Natural killer cell treated with Interleukin-12 subunit alpha and Interleukin-12 subunit beta and Interleukin-15 and Interleukin-18, amount 100 ng/mL, for 72 hours (primary cell): ENCODE measurements at places on chromosomes 1 and 21. TPM values are rescaled to one million over a fixed set of nuclear protein-coding genes. Genes with fewer than 3 reads are reported as not detected.

Gene DNM3
- 1.5 TPM for total RNA-seq

Gene ARHGEF16
- total RNA-seq = not detected

Gene RAP1GAP
- total RNA-seq = 0.19 TPM

Gene RERE
- total RNA-seq = 38.2 TPM

Gene GBP3
- total RNA-seq = 88.6 TPM

DNA sequence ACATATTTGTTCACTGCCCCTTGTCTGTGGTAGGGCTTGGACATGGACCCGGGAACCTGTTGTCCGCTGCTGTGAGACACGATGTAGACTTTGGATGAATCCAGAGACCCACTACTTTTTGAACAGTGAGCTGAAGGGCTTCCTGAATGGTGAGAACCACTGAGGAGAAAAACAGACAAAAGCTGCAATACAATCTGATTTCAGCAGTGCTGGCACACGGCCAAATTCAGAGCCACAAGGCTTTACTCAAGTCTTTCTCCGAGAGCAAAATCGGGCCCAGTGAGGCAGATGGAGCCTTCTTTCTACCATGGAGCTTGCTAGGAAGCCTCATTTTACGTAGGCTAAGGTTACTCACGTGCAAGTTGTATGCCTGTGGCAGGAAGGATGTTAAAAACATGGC lies 197.6 kb downstream of the SIPA1L2 start:
- no peaks in the 10 kb centered on the region for H3K4me1 ChIP-seq
- no peak overlapping the region for H3K27ac ChIP-seq
- no peak overlapping the region for H3K4me3 ChIP-seq
- no peak for DNase-seq

- no peak for DNase-seq
- H3K27ac ChIP-seq = no peak overlapping the region
- peaks cover 4% of the 10 kb centered on the region for H3K27me3 ChIP-seq
- peaks cover 5% of the 10 kb centered on the region for H3K4me1 ChIP-seq
Observed at GRCh38 chr1:173062150-173062938, 11.6 kb upstream of the TNFSF18 start.

DNA sequence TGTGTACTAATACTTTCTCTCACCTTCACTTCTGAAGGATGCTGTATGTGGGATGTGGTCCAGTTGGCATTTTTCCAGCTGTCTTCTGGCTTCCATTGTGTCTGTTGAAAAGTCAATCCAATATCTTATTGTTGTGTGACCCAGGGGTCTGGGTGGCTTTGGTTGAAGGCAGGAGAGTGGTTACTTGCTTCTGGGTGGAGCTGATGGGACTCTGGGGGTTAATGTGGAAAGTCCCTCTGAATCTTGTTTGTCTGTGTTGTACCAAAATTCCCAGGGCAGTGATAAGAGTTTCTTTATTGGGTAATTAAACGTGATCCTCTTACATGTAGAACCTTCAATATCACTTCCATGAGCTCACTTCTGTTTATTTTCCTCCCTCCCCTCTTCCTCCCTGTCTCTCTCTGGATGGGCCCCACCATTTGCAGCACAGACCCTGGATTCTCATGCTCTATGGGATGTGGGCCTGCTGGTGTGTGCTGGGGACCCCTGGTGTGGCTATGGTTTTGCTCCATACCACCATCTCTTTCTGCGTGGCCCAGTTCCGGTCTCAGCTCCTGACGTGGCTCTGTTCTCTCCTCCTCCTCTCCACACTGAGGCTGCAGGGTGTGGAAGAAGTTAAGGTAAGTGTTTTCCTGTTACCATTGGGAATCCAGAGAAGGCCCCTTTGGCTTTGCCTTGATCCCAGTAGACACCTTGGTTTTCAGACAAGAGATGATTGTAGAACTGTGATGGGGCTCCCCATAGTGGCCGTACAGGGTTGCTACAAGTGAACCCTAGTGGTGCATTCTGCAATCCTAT lies 71.5 kb downstream of the HHAT start:
- H3K36me3 ChIP-seq = no peaks in the 10 kb centered on the region
- H3K4me1 ChIP-seq = peaks cover 8% of the 10 kb centered on the region
- no peaks in the 10 kb centered on the region for H3K27me3 ChIP-seq
- no peak overlapping the region for H3K4me3 ChIP-seq
- H3K27ac ChIP-seq = peak overlapping the region; percentile 36

- H3K27ac ChIP-seq = peak overlapping the region; percentile 64
- no peaks in the 10 kb centered on the region for H3K36me3 ChIP-seq
- H3K4me3 ChIP-seq = no peak overlapping the region
- peaks cover 2% of the 10 kb centered on the region for H3K27me3 ChIP-seq
- peaks cover 12% of the 10 kb centered on the region for H3K4me1 ChIP-seq
Observed at GRCh38 chr1:117572546-117572945, 33.3 kb upstream of the TENT5C start.

DNA sequence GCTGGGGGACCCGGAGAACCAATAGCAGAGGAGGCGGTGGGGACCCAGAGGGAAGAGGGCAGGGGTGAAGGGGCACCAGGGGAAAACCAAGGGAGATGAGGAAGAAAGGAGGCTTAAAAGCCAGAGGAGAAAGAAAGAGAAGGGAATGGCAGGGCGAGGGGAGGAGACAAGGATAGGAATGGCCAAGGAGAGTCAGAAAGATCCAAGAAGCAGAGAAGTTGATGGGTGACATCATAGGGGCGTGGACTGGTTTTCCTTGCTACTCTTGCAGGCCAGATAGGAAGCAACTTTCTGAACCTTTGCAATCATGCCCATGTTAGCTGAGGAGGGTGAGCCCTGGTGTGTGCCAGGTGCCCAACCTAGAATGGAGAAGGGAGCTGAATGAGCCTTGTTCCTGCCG lies 5.4 kb downstream of the NPR1 start:
- no peak overlapping the region for H3K4me3 ChIP-seq
- no peaks in the 10 kb centered on the region for H3K36me3 ChIP-seq
- peaks cover 10% of the 10 kb centered on the region for H3K4me1 ChIP-seq

DNA sequence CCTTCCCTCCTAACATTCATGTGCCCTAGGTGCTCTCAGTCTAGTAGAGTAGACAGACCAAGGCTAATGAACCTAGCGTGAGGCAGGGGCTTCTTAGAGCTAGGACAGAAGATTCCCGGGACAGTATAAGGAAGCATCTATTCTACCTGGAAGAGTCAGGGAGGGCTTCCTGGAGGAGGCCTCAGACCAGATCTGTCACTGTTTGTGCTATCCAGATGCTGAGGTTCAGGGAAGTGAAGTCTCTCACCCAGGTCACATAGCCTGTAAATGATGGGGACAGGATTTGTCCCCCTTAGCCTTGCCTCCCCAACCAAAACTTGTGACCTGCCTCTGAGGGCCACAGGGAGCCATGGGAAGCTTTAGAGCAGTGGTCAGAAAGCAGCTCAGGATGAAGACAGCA lies 20.7 kb downstream of the ACTL8 start:
- no peaks in the 10 kb centered on the region for H3K4me1 ChIP-seq
- no peak overlapping the region for H3K4me3 ChIP-seq
- no peaks in the 10 kb centered on the region for H3K27me3 ChIP-seq
- no peaks in the 10 kb centered on the region for H3K36me3 ChIP-seq

DNA sequence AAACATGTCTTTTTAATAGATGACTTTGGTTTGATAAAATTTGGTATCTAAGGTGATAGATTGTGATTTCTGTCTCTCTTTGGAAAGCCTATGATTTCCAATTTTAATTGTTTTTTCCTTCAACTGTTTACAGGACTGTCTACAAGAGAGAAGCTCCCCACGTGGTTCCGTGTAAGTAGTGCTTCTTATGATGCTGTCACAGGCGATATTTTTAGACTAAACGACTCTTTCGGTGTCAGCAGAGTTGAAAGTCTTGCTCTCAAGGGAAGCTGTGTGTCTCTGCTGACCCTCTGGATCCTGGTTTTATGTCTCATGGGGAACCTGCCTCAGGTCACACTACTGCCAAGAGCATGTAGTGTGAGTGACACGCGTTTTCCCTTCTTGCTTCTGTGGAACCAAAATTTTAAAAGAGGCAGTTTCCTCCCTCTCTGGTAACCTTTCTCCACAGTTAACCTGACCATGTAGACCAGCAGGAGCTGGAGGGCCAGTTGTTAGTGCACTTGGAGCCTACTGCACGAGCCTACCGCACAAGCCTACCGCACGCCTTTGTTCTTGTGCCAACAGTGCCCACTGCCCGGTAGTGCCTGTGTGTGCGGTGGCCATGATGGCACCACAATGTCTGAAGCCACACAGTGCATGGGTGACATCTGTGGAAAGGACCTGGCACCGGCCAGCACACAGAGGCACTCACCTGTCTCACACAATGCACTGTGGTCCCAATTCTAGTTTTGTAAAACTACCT lies 91.9 kb downstream of the PCBP3 start:
- no peak for DNase-seq
- peaks cover 7% of the 10 kb centered on the region for H3K27me3 ChIP-seq
- H3K4me1 ChIP-seq = no peaks in the 10 kb centered on the region
- no peak overlapping the region for H3K27ac ChIP-seq

DNA sequence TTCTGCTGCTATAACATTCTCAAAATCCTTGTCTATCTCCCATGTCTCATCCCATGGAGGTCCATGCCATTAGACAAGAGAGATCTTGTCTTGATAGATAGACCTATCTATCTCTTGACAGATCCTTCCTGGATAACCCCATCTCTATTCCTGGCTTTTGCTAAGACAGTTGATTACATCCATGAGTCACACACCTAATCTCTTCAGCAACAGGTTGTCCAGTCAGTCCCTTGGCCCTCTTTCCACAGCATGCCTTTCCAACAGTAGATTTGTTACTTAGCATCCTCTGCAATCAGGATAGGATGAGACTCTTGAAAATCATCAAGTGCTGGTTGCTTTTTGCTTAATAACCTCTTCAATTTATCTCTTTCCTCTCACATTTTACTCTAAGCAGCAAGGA lies 46.6 kb downstream of the TRMT1L start:
- DNase-seq = no peak
- H3K4me1 ChIP-seq = no peaks in the 10 kb centered on the region
- H3K27ac ChIP-seq = no peak overlapping the region
- H3K36me3 ChIP-seq = peaks cover 30% of the 10 kb centered on the region
- no peak overlapping the region for H3K4me3 ChIP-seq

- DNase-seq = no peak
- peaks cover 16% of the 10 kb centered on the region for H3K36me3 ChIP-seq
- peak overlapping the region; percentile 96 for H3K27ac ChIP-seq
- H3K4me1 ChIP-seq = peaks cover 25% of the 10 kb centered on the region
- peak overlapping the region; percentile 95 for H3K4me3 ChIP-seq
- H3K27me3 ChIP-seq = peaks cover 5% of the 10 kb centered on the region
Observed at GRCh38 chr1:226938903-226939437, 1.1 kb upstream of the COQ8A start.

GRCh38 chr1:202692959-202693555 lies 17.2 kb downstream of the SYT2 start:
- no peak overlapping the region for H3K27ac ChIP-seq
- H3K36me3 ChIP-seq = no peaks in the 10 kb centered on the region
- peaks cover 33% of the 10 kb centered on the region for H3K27me3 ChIP-seq

DNA sequence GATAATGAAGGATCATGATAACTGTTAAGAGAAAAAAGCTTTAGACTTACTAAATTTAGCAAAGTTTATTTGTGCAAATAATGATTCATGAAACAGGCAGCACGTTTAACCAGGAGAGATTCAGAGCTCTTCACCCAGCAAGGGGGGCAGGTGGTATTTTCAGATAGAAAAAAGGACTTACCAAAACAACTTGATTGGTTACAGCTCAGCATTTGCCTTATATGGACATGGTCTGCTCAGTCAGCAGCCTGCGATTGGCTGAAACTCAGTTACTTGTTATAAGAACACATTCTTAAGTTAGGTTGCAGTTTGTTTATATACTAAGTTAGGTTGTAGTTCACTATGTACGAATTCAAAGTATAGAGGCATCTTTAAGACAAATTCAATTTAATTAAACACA lies 165.6 kb downstream of the DUSP10 start:
- no peaks in the 10 kb centered on the region for H3K27me3 ChIP-seq
- H3K36me3 ChIP-seq = peaks cover 4% of the 10 kb centered on the region
- H3K4me1 ChIP-seq = no peaks in the 10 kb centered on the region
- H3K4me3 ChIP-seq = no peak overlapping the region

DNA sequence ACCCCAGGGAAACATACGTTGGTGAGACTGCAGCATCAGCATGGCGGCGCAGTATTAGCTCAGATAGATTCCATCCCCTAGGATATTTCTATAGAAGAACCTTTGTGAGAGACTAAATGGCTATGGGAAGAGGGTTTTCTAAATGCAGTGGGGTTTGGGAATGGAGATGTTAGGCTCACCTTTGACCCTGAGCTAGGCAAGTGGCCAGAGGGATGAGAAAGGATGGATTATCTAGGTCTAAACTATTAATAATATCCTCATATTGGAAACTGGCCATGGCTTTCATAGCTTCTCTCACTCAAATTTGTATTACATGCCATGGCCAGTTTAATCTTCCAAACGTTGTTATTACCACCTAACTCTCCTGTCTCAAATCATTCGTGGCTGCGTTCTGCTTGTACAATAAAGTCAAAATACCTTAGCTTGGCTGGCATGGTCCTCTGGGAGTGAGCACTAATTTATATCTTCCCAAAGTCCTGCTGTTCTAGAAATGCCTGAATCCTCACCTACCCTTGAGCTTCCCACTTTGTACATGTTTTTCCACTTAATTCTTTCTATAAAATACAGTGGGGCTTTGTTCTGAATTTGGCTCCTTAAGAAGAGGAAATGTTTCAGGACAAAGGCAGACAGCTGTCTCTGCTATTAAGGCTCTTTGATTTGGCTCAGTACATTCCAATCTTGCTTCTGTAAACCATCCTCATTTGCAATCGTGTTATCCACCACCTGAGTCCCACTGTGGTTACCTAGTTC lies 31.0 kb upstream of the COG2 start:
- H3K27me3 ChIP-seq = peaks cover 12% of the 10 kb centered on the region
- H3K36me3 ChIP-seq = no peaks in the 10 kb centered on the region
- no peak overlapping the region for H3K27ac ChIP-seq
- H3K4me3 ChIP-seq = no peak overlapping the region
- H3K4me1 ChIP-seq = no peaks in the 10 kb centered on the region

DNA sequence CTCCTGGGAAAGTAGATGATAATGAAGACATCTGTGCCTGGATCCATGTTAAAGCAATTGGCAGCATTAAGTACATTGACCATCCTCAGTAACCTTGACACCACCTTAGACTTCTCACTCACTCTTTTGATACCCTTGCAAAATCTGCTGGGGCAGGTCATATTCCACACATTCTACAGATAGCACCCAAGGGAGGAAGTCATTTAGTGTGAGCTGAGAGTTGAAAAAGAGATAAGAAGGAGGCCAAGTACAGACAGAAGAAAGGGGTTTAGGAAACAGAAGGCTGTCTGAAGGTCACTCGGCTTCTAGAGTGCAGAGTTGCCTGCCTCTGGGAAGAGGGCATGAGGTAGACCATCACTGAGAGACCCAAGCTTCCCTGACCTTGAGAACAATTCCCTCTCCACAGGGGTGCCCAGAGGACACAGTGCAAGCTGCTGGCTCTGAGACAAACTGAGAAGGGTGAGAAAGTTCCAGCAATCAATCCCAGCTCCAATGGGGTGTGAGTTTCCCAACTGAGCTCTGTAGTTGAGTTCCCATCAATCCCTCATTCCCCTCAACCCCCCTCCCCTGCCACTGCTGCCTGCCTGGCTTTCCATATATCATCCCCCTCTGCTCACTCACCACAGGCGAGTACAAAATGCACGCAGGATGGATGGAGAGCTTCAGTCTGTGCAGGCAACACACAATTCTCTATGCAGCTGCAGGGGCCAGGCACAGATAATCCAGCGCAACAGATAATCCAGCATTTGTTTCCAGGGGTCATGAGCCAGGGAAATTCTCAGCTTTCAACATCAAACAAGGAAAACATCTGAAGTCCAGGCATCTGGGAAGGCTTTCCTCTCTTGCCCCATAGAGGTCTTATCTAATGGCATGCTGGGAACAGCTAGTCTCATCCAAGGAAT lies 7.4 kb upstream of the MOB3C start:
- no peak overlapping the region for H3K27ac ChIP-seq
- no peaks in the 10 kb centered on the region for H3K36me3 ChIP-seq
- no peak overlapping the region for H3K4me3 ChIP-seq
- H3K4me1 ChIP-seq = no peaks in the 10 kb centered on the region
